AG04450 (cell line): ENCODE measurements at places on chromosomes 3 and 15.

- DNase-seq, result no peak
These were observed 12.8 kb upstream of the MTMR10 start for GRCh38 chr15:31004220-31004733.

- no peak for DNase-seq
These were observed 30.9 kb downstream of the SPSB4 start for GRCh38 chr3:141082064-141082463.

DNA sequence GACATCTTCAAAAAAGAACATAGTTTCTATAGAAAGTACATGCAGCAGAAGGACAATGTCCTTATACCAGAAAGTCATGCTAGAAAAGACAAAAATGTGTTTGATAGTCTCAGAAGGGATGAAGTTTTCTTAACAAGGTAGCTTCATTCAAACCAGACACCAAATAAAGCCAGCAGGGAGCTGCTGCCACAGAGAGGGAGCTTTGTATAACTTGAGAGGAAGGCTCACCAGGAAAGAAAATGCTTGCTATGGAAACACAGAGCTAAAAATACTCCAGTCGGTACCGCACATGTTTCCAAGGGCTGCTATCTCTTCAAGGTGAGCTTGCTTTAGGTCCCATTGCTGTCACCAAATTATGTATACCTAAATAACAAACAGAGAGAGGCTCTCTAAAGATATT is 1074.8 kb upstream of the ALCAM start:
- no peak for DNase-seq

DNA sequence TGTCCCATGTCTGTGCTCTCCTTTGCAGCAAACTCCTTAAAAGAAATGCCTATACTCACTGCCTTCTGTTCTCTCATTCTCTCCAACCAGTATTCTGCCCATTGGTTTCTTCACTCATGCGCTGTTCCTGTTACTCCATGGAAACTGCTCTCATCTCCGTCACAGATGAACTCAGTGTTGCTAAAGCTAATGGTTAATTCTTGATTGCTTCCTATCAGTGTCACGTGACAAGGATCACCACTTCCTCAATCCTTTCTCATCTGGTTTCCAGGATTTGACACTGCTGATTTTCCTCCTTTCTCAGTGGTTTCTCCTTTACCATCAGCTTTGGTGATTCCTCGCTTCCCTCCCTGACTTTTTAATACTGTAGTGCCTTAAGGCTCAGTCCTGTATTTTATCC is 2.6 kb downstream of the DPH3 start:
- DNase-seq, result no peak

GRCh38 chr3:129645286-129645685 is 38.8 kb upstream of the PLXND1 start:
- DNase-seq, result no peak
